ENCODE measurements at places on chromosomes 12 and 14.

DNA sequence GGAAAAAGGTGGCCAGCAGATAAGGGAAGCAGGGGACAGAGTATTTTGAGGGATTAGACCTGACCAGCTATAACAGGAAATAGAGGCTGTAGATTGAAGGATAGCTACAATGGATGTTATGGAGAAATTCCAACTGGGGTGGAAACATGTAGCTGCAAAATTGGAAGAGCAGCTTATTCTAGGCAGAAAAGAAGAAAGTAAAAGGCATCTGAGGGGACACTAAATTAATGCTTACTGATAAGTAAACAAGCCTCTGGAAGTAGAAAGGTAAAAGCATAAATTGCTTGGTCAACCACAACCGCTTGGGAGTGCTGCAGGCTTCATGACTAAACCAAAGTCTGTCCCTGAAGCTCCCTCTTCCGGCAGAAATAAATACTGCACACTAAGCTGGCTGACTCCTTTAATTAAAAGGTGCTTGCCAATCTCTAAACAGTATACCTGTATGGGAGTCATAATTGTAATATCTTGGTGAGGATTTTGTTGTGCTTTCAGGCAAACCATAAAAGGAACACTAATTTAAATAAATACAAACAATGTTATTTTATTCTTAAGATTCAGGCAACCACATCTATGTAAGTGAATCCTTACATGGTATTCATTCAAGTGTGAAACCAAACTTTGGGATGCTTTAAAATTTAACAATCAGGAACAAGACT lies 7.7 kb downstream of the UBC start:
- DNase-seq, result peak; percentile 94

GRCh38 chr14:40402957-40403356 lies 970.7 kb upstream of the FBXO33 start:
- no peak for DNase-seq

GRCh38 chr12:6225630-6226001 lies 25.4 kb downstream of the CD9 start:
- no peak for DNase-seq

DNA sequence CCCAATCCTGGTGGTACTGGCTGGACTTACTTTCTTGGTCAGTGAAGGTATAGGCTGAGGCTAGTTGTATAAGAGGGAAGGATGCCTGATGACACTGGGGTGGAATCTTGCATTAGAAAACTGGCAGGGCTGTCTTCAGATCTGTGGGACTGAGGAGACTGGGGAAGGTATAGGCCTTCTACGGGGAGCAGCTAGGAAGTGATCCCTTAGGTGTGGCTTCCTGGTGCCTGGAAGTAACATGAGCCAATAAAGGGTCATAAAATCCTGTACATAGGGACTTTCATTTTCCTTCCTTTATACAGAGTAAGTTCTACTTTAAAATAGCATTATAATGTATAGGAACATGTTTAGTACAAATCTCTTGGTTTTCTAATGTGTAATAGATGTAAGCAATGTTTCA lies 716.8 kb downstream of the LRFN5 start:
- peak; percentile 11 for DNase-seq

DNA sequence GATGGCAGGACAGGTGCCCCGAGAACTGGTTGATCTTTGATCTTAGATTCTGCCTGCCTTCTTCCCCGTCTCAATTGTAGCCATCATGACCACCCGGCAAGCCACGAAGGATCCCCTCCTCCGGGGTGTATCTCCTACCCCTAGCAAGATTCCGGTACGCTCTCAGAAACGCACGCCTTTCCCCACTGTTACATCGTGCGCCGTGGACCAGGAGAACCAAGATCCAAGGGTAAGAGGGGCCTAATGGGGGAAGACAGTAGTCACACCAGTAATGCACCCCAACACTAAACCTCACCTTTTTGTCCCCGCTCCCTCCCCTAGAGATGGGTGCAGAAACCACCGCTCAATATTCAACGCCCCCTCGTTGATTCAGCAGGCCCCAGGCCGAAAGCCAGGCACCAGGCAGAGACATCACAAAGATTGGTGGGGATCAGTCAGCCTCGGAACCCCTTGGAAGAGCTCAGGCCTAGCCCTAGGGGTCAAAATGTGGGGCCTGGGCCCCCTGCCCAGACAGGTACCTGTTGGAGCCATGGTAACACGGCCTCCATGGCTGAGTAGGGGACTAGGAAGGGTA lies 556 bp downstream of the TROAP start:
- DNase-seq, result no peak

DNA sequence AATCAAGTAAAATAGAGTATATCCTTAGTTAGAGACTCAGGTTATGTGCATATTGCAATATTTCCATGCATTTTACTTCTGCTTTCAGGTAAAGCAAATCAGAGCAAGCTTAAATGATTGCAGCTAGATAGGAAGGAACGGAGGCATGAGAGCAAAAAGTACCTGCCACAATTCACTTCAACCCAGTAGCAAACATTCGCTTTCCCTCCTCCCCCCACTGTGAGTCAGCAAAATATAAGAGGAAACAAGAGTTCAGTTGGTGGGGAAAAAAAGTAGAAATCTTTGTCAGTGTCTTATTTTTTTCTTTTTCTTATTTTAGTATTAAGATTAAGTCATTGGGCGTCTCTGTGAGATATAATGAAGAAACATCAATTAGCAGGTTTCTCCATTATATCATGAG lies 475.4 kb downstream of the NPAS3 start:
- peak; percentile 37 for DNase-seq

GRCh38 chr14:39228509-39229221 lies 5.0 kb upstream of the MIA2 start:
- no peak for DNase-seq

DNA sequence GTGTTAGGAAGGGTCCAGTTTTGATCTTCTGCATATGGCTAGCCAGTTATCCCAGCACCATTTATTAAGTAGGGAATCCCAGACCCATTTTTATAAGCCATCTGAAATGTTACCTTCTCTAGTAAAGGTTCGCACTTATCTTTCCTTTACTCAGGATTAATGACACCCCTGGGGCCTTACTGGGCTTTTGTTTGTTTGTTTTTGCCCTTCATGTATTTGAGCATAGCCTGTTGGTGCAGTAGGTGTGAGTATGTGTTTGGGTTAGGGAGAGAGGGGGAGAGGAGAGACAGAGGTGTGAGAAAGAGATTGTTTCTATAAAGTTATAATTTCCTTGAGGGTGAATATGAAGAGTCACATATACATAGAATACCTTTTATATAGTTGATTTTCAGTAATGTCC lies 96.9 kb downstream of the AKAP6 start:
- DNase-seq, result no peak

DNA sequence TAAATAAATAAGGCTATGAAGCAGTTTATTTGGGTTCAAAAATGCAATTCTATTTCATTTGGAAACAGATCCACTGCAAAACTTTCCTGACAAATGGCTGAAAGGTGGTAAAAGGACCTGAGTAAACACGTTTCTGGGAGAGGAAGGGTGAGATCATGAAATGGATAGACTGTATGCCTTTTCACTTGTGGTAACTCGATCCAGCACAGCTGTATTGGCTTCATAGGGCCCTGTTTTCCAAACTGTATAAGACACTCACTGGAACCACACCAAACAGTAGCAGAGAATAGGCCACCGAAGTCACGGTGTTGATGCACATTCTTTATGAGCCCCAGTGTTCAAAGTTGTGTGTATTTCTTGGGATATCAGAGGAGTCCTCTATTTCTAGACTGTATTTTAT lies 325.2 kb upstream of the DIO2 start:
- DNase-seq, result no peak

DNA sequence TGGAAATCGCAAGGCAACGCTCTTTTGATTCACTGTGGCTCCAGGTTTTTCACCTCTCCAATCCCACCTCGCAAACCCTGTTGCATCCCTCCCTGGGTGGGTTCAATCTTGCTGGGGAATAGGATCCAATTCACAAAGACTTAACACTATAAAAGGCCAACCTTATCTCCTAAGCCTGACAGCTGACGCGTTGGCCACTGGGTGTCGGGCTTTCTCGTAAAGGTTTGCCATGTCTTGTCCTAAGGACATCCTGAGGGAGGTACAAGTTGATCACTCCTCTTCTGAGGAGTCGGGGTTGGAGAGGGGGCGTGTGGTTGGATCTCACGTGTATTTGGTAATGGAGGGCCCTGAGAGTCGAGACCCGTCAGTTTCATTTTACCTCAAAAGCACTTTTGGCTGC lies 112.6 kb upstream of the FZD10 start:
- DNase-seq, result no peak

DNA sequence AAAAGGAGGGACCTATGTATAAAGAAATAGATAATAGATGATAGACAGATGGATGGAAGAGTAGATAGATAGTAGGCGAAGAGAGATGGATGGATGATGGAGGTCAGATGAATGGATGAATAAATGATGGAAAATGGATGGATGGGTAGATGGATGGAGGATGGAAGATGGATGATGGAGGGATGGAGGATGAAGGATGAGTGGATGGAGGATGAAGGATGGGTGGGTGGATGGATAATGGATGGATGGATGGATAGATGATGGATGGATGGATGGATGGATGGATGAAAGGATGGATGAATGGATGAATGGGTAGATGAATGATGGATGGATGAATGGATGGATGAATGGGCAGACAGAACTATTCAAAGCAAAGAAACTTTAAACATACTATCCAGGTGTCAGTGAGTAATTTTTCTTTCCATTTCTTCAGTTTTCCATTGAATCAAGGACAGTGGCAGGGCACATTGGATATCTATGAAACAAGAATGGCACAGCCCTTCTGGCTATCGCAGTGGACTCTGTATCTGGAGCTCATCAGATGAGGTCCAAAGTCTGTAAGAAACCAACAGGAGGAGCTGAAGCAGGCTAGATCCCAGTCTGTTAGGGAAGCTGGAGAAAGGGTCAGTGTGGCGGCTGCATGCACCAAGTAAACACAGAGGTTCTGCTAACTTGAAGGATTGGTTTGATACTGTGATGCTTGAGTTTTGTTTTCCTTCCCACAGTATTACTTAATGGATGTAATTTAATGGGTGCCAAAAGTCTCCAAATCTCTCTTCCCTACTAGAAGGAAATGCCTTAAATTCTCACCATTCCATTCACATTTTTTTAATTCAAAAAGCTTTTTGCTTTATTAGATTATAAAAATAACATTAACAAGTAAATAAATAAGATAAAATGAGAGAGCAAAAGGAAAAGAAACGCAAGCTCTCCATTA lies 18.1 kb upstream of the MED13L start:
- no peak for DNase-seq

- DNase-seq, result no peak
Measured at GRCh38 chr14:56821805-56822610, 11.7 kb upstream of the OTX2 start.

DNA sequence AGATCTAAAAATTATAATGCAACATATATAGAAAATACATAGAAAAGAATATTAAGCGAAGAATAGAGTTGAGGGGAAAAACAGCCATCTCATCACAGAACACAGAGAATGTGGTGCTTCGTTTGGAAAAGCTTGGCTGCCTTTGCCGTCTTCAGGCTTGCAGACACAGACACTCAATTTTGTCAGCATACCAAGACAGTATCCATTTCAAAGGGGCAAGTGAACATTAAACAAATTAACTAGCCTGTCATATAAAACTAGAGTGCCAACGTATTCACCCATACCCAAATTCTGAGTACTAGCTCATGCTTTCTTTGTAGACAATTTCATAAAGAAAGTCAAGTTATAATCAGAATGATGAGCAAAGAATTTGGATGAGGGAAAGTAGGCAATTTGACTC lies 40.5 kb downstream of the DMAC2L start:
- DNase-seq, result no peak

DNA sequence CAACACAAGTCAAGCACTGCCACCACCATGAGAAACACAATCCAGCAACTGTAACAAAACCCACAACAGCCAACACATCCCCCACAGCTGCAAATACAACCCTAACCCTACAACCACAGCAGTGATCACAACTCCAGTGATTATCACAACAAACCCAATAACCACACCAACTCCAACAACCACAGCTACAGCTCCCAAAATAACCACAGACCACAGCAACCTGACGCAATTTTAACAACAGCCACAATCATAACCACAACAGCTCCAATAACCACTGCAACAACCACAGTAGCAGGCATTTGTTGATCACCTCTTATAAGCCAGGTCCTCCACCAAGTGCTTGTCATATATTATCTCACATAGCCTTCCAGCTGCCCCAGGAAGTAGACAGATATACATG lies 42.2 kb upstream of the FAM181A start:
- no peak for DNase-seq

- DNase-seq, result no peak
Measured at GRCh38 chr12:128052331-128052730, 214.6 kb upstream of the TMEM132C start.

GRCh38 chr14:83047059-83047830 lies 1513.6 kb upstream of the SEL1L start:
- DNase-seq, result no peak

- DNase-seq, result no peak
Measured at GRCh38 chr14:73323896-73324399, 86.6 kb downstream of the PAPLN start.

Data from suppressor macrophage treated with lipopolysaccharide for 4 hours (primary cell).